ENCODE measurements at places on chromosomes 3 and 15. TPM values are rescaled to one million over a fixed set of nuclear protein-coding genes. Genes with fewer than 3 reads are reported as not detected.

Gene GOLGA6L9
- polyA plus RNA-seq: 8.1 TPM

Gene NR2E3
- polyA plus RNA-seq: 0.94 TPM

Gene C2CD4A
- polyA plus RNA-seq: 0.46 TPM

Gene FOXB1
- not detected for polyA plus RNA-seq

Gene GNAT1
- not detected for polyA plus RNA-seq

Gene NDN
- 76.8 TPM for polyA plus RNA-seq

Gene ITIH4
- 7.1 TPM for polyA plus RNA-seq

Gene SLC51A
- polyA plus RNA-seq: 10.4 TPM

Gene ATP13A4
- polyA plus RNA-seq: 1.3 TPM

Gene C3orf22
- 0.17 TPM for polyA plus RNA-seq

Gene KY
- polyA plus RNA-seq: 0.61 TPM

Gene CEMIP
- 2.3 TPM for polyA plus RNA-seq

Gene SNTN
- not detected for polyA plus RNA-seq

Gene TAGLN3
- polyA plus RNA-seq: 2.0 TPM

Gene LTK
- polyA plus RNA-seq: 3.4 TPM

Gene GP5
- polyA plus RNA-seq: 0.67 TPM

Gene ATP10A
- 4.9 TPM for polyA plus RNA-seq

Gene ALDH1A3
- 43.3 TPM for polyA plus RNA-seq

Gene GCNT3
- polyA plus RNA-seq: 0.56 TPM

Gene CAPN3
- polyA plus RNA-seq: 29.4 TPM

Gene ASB14
- polyA plus RNA-seq: 1.2 TPM

Gene IMPG2
- polyA plus RNA-seq: 0.52 TPM

Gene CHDH
- polyA plus RNA-seq: 8.5 TPM

Gene TICRR
- 10.5 TPM for polyA plus RNA-seq

Gene LEKR1
- polyA plus RNA-seq: 0.59 TPM

Gene GHRL
- 3.0 TPM for polyA plus RNA-seq

Gene TEX9
- polyA plus RNA-seq: 7.7 TPM

Gene HTR3E
- polyA plus RNA-seq: 0.11 TPM

Gene CEP152
- 6.4 TPM for polyA plus RNA-seq

Gene TTLL13
- polyA plus RNA-seq: 0.35 TPM

Gene LYSMD2
- 5.4 TPM for polyA plus RNA-seq

Gene UROC1
- polyA plus RNA-seq: not detected

Gene HHATL
- polyA plus RNA-seq: 0.33 TPM

Gene GPR149
- not detected for polyA plus RNA-seq

Gene CCDC33
- polyA plus RNA-seq: 3.1 TPM

Gene LRTM1
- not detected for polyA plus RNA-seq

Gene CLDN1
- polyA plus RNA-seq: 66.8 TPM

Gene CCK
- 0.24 TPM for polyA plus RNA-seq

Gene RYR3
- polyA plus RNA-seq: 4.9 TPM

Data from left renal pelvis (tissue), 4 donors.